HS-5 (cell line): ENCODE measurements at places on chromosomes 12 and 14.

DNA sequence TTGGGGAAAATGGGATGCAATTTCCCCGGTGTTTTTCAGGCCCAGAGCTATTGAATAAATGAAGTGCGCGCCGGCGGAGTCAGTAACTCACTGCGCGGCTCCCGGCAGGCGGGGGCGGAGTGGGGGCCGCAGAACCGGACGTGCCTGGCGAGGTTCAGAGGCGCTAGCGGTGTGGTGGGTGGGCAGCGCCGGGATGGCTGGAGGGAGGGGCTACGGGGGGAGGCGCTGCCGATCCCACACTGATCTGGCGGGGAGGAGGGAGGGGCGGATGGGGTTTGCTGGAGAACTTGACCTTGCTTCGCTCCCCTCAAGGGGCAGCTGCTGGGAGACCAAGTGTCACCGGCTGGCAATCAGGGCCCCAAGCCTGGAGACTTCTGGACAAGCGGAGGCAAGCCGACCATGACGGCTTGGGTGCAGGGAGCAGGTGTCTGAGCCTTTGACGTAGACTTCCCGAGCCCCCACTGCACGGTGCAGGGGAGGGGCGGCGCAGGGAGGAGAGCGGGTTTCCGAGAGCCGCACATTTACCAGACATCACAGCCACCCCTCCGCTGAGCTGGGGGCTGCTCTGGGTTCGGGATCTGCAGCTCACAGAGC lies 174.1 kb upstream of the RTL1 start:
- no peak for DNase-seq

DNA sequence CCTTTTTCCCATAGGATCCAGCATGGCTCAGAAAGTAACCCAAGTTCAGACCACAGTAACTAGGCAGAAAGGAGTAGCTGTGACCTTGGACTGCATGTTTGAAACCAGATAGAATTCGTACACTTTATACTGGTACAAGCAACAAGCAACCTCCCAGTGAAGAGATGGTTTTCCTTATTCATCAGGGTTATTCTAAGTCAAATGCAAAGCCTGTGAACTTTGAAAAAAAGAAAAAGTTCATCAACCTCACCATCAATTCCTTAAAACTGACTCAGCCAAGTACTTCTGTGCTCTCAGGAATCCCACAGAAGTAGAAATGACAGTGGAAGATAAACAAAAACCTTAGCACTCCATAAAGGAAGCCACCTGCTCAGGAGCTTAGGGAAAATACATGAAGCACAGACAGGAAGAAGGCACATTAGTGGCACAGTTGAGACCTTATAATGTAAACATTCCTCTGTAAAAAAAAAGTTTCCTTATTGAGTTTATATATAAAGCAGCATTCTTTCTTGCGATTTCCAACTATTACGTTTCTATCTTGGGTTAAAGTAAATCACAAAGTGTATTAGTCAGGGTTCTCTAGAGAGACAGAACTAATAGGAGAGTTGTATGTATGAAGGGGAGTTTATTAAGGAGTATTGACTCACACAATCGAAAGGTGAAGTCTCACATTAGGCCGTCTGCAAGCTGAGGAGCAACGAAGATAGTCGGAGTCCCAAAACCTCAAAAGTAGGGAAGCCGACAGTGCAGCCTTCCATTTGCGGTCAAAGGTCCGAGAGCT lies 398.4 kb downstream of the DAD1 start:
- DNase-seq: no peak

GRCh38 chr14:75877884-75878283 lies 103.9 kb downstream of the TGFB3 start:
- DNase-seq: no peak

- peak; percentile 81 for DNase-seq
Observed at GRCh38 chr14:71143381-71144290, 236.4 kb downstream of the PCNX1 start.

DNA sequence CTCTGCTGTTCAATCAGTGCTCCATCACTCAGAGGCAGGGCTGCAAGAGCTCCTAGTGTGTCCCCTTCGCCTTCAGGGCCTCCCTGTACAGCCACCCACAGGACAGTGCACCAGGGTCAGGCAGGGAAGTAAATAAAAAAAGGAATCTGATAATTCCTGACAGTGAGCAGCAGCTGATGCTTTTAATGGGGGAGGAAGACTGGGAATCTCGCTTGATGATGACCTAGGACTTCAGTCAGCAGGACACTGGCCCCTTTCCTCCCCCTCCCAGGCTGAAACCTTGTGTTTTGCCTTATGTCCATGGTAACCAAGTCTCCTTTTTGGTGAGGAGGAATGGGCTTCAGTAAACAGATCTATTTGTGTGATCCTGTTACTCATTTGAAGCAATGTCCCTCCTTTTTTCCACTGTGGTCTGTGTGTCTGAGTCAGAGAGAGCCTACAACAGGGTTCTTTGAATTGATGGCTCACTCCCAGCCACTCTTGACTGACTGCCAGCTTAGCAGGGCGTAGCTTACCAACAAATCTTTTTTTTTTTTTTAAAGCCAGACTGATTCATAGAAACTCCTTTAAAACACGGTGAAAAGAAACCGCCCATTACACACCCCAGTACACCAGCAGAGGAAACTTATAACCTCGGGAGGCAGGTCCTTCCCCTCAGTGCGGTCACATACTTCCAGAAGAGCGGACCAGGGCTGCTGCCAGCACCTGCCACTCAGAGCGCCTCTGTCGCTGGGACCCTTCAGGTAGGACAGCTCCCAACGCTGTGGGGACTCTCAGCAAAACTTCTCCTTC lies at the start of gene EMP1:
Gene EMP1 (plus strand): TSS at position 597 of the 792 bp plus-strand sequence. CDS start 14,785 bp downstream, outside the sequence.
- DNase-seq: peak; percentile 100

DNA sequence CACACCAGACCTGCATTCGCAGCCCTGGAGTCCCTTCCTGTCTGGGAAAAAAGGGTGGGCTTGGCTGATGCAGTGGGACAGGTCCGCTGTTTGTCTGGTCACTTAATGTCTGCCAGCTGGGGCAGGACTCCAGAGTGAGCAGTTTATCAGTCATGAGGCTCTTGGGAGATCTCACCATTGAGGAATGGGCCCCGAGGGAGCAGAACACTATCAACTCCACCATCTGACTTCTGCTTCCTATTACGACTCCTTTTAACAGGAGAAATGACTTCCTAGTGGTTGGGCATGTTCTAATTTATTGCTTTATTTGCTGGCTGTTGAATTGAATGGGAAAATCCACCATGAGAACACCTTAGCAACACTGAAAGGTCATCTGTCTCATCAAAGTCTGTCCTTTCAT lies 182.5 kb upstream of the RASSF8 start:
- no peak for DNase-seq

- no peak for DNase-seq
Observed at GRCh38 chr12:85516667-85517325, 236.8 kb downstream of the ALX1 start.

DNA sequence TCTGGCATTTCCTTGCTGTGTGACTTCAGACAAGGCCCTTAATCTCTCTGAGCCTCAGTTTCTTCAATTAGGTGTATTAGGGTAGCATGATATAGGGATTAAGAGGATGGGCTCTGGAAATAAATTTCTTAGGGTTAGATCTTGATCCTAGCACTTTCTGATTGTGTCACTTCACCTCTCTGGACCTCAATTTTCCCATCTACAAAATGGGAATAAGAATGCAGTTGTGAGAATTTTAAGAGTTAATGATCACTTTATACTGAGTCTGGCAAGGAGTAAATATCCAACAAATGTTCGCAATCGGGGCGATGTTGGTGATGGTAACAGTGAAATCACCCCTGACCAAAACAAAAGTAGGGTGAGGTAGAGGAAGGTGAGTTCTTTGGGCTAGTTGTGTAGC lies 4.0 kb downstream of the RPH3A start:
- no peak for DNase-seq
